Suprapubic skin (tissue), 4 donors: ENCODE measurements at places on chromosomes 13 and 19. TPM values are rescaled to one million over a fixed set of nuclear protein-coding genes. Genes with fewer than 3 reads are reported as not detected.

GRCh38 chr13:59363313-59363712 lies 800.4 kb downstream of the DIAPH3 start:
- H3K4me3 ChIP-seq, result no peak overlapping the region
- no peaks in the 10 kb centered on the region for H3K36me3 ChIP-seq
- DNase-seq, result no peak
- no peak overlapping the region for H3K27ac ChIP-seq
- H3K4me1 ChIP-seq, result no peaks in the 10 kb centered on the region
- H3K27me3 ChIP-seq, result no peaks in the 10 kb centered on the region

DNA sequence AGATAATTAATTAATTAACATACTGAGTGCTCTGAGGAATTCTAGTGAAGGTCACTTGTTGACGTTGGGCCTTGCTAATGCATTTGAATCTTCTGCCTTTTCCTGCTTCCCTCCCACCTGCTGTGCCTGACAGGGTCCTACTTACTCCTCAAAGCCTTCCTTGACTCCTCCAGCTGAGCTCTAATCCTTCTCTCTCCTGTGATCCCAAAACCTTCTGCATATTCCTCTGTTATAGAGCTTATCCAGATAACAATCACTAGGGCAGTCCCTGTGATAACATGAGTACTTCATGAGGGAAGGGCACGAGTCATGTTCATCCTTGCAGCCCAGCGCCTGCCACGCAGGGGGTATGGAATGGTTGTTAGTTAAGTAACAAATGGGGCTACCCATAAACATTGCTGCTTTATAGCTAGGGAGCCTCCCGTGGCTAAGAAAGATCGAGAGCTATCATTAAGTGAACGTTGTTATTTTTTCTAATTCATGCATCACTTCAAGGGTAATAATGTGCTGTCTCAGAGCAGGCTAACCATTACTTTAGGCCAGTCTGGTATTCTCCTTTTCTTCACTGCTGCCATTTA lies 19.1 kb upstream of the SPATA13 start:
- no peak for DNase-seq
- H3K27ac ChIP-seq, result no peak overlapping the region
- no peaks in the 10 kb centered on the region for H3K4me1 ChIP-seq
- H3K27me3 ChIP-seq, result no peaks in the 10 kb centered on the region
- H3K4me3 ChIP-seq, result no peak overlapping the region

DNA sequence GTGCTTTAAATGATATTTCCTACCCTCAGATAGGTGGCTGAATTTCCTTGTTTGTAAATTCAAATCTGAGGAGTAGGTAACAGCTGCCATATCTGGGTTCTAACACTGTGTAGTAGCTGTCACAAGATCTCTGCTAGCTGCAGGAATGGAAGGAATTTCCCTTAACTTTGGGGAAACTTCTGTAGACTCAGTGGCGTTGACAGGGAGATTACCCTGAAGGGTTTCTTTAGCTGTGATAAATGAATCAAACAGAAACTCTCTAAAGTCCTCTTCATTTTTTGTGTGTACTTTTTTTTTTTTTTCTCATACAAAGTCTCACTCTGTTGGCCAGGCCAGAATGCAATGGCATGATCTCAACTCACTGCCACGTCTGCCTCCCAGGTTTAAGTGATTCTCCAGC lies 5.3 kb upstream of the EPSTI1 start:
- no peak overlapping the region for H3K4me3 ChIP-seq
- no peaks in the 10 kb centered on the region for H3K27me3 ChIP-seq
- H3K4me1 ChIP-seq, result peaks cover 3% of the 10 kb centered on the region
- H3K27ac ChIP-seq, result no peak overlapping the region
- no peaks in the 10 kb centered on the region for H3K36me3 ChIP-seq

- no peaks in the 10 kb centered on the region for H3K27me3 ChIP-seq
- H3K4me3 ChIP-seq, result no peak overlapping the region
- no peaks in the 10 kb centered on the region for H3K36me3 ChIP-seq
- no peaks in the 10 kb centered on the region for H3K4me1 ChIP-seq
- no peak for DNase-seq
Measured at GRCh38 chr13:90746230-90746629, 601.3 kb upstream of the MIR17HG start.

DNA sequence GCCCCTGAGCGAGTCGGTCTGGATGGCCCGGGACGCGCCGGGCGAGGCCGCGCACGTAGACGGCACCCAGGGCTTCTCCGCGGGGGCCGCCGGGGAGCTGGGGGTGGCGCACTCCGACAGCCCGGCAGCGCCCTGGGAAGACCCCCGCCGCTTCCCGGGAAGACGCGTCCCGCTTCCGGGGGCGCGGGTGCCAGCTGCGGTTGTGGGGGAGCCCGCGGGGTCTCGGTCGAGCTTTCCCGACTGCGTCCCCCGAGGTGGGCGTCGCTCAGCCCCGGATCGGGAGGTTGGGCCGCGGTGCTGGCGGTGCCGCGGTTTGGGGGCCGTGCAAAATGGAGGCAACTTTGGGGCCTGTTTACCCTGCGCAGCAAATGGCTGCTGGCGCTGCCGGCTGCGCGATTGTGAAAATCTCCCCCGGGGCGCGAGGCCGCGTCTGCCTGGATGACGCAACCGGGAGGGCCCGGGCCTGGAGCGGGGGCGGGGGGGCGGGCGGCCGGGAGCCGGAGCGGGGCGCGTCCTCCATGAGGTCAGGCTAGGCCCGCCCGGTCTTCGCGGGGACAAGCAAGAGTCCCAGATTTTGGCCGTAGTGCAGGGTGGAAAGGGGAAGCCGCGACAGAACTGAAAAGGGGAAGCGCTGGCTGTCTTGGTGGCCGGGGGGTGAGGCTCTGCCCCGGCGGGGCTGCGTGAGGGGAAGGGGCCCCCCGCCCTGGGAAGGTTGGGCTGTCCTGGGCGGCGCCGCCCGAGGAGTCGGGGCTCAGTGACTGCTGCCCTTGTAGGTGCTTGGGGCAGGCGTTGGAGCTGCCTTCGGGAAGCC lies 11.3 kb downstream of the PEAK3 start:
- H3K36me3 ChIP-seq, result peaks cover 15% of the 10 kb centered on the region
- H3K4me1 ChIP-seq, result peaks cover 70% of the 10 kb centered on the region
- H3K27ac ChIP-seq, result peak overlapping the region; percentile 100
- no peaks in the 10 kb centered on the region for H3K27me3 ChIP-seq
- peak; percentile 91 for DNase-seq

DNA sequence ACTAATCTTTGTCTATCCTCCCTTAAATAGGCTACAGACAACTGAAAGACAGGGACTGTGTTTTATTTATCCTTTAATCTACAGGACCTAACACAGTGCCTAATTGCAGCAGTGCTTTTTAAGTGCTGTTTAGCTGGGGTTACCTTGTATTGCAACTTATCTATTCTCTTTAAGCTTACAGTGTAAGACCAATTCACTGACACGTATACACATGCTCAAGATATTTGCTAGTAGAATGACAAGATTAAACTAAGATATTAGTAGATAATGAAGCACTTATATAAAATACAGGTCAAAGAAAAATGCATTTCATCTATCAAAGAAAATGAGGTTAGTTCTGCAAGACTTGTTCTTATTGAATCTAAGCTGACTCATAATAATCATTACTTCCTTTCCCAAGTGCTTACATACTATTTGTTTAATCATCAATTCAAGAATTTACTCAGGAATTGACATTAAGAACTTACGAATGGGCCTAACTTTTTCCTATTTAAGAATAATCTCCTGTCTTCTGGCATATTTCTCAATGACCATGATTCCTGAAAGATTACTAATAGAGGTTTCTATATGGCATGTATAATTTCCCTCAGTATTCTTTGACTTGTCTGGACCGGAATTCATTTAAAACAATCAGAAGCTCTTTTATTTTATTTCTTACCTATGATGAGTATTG lies 75.8 kb upstream of the MAB21L1 start:
- H3K4me1 ChIP-seq, result no peaks in the 10 kb centered on the region
- H3K27ac ChIP-seq, result no peak overlapping the region
- H3K4me3 ChIP-seq, result no peak overlapping the region

GRCh38 chr13:30884543-30884942 lies 21.5 kb upstream of the MEDAG start:
- H3K4me3 ChIP-seq, result no peak overlapping the region
- H3K36me3 ChIP-seq, result no peaks in the 10 kb centered on the region
- no peak overlapping the region for H3K27ac ChIP-seq
- H3K27me3 ChIP-seq, result no peaks in the 10 kb centered on the region
- peaks cover 21% of the 10 kb centered on the region for H3K4me1 ChIP-seq
- no peak for DNase-seq

DNA sequence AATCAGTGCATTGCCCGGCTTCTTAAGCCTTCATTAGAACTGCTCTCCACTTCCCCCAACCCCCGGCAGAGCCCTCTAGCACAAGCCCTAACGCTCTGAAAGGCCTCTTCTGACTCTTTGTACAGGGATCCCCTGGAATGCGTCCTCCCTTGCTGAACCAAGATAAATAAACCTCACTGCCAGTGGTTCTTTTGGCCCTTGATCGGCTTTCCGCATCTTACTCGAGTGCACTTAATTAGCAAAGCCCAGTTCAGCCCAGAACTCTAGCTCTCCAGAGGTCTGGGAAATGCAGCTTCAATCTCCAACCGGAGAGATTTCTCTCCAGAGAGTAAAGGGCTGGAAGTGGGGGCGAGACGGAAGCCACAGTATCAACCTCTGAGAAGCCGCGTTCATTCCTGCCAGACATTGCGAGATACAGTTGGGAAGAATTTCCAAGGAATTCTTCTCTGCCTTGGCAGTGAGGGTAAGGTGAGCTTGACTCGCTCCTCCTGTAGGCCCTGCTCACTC lies 8.7 kb upstream of the ZNF444 start:
- H3K27ac ChIP-seq, result no peak overlapping the region
- no peak overlapping the region for H3K4me3 ChIP-seq
- no peaks in the 10 kb centered on the region for H3K36me3 ChIP-seq
- H3K27me3 ChIP-seq, result no peaks in the 10 kb centered on the region

GRCh38 chr13:61247149-61247936 lies 168.3 kb downstream of the PCDH20 start:
- no peaks in the 10 kb centered on the region for H3K4me1 ChIP-seq
- no peak overlapping the region for H3K4me3 ChIP-seq
- H3K36me3 ChIP-seq, result no peaks in the 10 kb centered on the region

DNA sequence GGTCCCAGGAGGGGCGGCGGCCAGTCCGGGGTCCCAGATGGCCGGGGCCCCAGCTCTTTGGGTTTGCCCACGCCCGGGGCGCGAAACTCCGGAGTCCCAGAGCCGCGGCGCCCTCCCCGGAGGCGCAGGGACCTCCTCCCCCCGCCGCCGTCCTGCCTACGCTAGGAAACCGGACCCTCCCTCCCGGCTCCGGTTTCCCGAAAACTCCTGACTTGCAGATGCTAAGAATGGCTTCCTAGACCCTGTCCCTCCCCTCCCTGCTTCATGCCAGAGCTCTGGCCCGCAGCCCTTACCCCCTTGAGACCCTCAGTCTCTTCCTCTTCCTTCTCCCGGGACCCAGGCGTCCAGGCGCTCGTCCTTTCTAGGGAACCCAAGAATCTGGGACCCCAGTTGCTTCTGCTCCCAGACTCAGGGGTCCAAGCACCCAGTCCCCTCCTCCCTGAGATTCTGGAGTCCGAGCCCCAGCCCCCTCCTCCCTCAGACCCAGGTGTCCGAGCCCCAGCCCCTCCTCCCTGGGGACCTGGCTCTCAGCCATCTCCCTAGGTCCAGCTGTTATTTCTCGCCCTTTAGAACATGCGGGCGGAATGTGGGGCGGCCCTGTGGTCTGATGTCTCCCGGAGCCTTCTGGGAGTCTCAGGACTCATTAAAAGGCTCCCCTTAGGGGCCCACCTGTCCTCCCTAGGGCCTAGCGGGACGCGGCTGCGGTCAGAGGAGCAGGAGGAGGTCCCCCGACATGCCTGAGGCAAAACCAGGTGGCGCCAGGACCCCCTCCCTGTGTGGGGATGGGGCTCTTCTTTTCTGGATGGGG lies at the start of gene MYBPC2:
TSS of gene MYBPC2 (plus strand) at position 672 of the 808 bp plus-strand sequence. CDS start at position 734, 62 bp downstream.
- H3K4me1 ChIP-seq, result peaks cover 29% of the 10 kb centered on the region
- H3K27me3 ChIP-seq, result peaks cover 41% of the 10 kb centered on the region
- peak within 1 kb of the TSS; percentile 45 for H3K27ac ChIP-seq
- DNase-seq, result no peak
- no peaks in the 10 kb centered on the region for H3K36me3 ChIP-seq

DNA sequence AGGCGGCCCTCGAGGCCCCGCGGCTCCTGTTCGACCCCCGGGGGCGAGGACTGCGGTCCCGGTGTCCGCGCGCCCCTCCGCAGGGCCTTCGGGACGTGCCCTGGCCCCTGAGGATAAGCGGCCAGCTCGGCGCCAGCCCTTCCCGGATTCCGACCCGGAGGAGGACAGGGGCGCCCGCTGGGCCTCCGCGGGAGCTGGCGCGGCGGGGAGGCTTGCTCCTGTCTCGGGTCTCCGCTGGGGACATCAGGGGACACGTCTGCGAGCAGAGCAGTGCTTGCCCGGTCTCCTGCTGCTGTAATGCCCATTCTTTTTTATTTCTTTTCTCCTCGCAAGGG lies 829 bp downstream of the B3GLCT start:
- no peaks in the 10 kb centered on the region for H3K27me3 ChIP-seq
- peak overlapping the region; percentile 73 for H3K4me3 ChIP-seq
- H3K27ac ChIP-seq, result peak overlapping the region; percentile 97
- no peaks in the 10 kb centered on the region for H3K36me3 ChIP-seq

DNA sequence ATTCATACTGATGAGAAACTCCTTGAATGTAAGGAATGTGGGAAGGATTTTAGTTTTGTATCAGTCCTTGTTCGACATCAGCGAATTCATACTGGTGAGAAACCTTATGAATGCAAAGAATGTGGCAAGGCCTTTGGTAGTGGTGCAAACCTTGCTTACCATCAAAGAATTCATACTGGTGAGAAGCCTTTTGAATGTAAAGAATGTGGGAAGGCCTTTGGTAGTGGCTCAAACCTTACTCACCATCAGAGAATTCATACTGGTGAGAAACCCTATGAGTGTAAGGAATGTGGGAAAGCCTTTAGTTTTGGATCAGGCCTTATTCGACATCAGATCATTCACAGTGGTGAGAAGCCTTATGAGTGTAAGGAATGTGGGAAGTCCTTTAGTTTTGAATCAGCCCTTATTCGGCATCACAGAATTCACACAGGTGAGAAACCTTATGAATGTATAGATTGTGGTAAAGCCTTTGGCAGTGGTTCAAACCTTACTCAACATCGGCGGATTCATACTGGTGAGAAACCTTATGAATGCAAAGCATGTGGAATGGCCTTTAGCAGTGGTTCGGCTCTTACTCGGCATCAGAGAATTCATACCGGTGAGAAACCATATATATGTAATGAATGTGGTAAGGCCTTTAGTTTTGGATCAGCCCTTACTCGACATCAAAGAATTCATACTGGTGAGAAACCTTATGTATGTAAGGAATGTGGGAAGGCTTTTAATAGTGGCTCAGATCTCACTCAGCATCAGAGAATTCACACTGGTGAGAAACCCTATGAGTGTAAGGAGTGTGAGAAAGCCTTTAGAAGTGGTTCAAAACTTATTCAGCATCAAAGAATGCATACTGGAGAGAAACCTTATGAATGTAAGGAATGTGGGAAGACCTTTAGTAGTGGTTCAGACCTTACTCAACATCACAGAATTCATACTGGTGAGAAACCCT lies 26.6 kb downstream of the ZNF345 start:
- no peak for DNase-seq
- H3K27me3 ChIP-seq, result no peaks in the 10 kb centered on the region
- no peak overlapping the region for H3K27ac ChIP-seq
- no peak overlapping the region for H3K4me3 ChIP-seq
- peaks cover 65% of the 10 kb centered on the region for H3K36me3 ChIP-seq

GRCh38 chr19:2283835-2284507 lies 2.0 kb upstream of the PEAK3 start:
- DNase-seq, result no peak
- peaks cover 7% of the 10 kb centered on the region for H3K27me3 ChIP-seq
- H3K4me3 ChIP-seq, result no peak overlapping the region
- peaks cover 17% of the 10 kb centered on the region for H3K4me1 ChIP-seq

Gene LRG1
- 6.8 TPM for total RNA-seq

Gene PGLYRP2
- total RNA-seq, result 0.21 TPM

Gene DNAAF3
- total RNA-seq, result 10.6 TPM

Gene CNFN
- 364 TPM for total RNA-seq

Gene NMRK2
- not detected for total RNA-seq

Gene BEST2
- 62.0 TPM for total RNA-seq

Gene ADAMTS10
- total RNA-seq, result 4.8 TPM

Gene PABPC3
- 0.29 TPM for total RNA-seq

Gene DENND1C
- 3.7 TPM for total RNA-seq

Gene PLPPR3
- total RNA-seq, result not detected

Gene ZNF607
- total RNA-seq, result 10.5 TPM

Gene CEBPA
- 360 TPM for total RNA-seq
